ENCODE measurements at places on chromosomes 3 and 15.

- DNase-seq, result no peak
Observed at GRCh38 chr3:32102289-32102688, 4.1 kb upstream of the GPD1L start.

DNA sequence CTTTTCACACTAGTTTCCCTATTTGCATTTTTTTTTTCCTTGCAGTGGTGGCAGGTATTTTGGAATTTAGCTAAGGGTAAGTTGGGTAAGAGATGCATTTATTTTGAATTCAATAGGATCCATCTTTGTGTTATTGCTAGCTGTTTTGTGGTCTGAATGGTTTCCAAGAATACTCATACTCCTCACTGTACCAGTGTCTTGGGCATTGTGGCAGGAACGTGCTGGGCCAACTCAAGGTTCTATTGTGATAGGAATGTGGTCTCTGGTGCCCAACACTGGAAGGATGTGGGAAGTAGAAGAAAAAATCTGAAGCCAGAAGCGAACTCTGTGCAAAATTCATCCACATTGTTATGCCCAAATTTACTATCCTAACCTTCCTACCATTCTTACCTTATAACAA is 135.6 kb downstream of the RBMS3 start:
- no peak for DNase-seq

DNA sequence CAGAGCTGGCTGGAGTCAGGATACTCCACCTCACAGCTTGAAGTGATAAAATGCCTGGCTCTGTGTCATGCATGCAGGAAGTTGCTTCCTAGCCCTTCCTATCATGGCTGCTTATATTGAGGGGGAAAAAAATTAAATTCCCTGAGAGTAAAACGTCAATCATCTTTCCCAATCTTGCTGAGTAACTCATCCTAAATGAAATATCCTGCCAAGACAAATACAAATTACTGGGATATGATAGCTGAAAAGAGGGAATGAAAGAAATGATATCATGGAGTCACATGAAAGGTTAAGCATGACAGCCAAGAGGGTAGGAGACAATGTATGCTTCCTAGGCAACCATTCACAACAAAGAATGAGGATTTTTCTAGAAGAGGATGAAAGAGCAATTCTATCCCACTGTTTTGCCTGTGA is 110.6 kb downstream of the ABI3BP start:
- no peak for DNase-seq

GRCh38 chr15:94185547-94186236 is 45.7 kb upstream of the MCTP2 start:
- DNase-seq, result no peak

DNA sequence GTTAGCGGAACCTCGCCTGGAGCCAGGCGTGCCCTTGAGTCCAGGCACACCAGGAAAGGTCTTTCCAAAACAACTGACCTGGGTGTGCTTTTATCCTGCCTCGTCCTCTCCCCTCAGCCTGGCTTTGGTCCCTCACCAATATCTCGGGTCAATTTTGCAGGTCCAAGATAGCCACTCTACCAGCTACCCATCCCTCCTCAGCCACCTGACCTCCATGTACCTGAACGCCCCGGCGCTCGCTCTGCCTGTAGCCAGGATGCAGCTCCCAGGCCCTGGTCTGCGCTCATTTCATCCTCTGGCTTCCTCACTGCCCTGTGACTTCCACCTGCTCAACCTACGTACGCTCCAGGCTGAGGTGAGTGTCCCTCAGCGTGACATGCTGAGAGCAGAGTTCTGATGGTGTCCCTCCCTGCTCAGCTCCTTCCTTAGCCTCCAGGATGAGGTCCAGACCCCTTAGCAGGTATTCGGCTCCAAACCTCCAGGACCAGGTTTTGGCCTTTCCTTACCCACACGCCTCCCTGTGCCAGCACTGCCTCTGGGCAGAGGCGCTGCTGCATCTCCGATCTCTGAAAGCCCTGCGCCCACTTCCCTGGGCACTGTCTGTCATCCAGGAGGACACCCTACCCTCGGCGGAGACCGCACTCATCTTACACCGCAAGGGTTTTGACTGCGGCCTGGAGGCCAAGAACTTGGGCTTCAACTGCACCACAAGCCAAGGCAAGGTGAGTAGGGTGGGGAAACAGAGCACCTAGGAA is 14.1 kb downstream of the HDDC3 start:
- DNase-seq, result no peak

DNA sequence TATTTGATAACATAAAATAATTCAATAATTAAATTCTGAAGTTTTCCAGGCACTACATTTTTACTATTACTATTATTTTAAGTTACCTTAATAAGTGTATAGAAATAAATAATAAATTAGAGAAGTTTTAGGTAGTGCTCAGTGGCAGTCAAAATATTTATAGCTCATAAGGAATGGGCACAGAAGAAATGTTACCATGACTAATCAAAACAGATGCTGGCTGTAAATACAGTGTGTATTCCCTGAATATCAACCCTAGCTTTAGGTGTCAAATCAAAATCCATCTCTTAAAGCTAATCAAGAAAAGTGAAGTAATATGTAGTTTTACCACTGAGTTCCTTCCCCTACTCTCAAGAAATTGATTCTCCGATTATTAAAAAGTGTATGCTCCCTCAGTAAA is 35.5 kb downstream of the ZBTB20 start:
- DNase-seq, result no peak

DNA sequence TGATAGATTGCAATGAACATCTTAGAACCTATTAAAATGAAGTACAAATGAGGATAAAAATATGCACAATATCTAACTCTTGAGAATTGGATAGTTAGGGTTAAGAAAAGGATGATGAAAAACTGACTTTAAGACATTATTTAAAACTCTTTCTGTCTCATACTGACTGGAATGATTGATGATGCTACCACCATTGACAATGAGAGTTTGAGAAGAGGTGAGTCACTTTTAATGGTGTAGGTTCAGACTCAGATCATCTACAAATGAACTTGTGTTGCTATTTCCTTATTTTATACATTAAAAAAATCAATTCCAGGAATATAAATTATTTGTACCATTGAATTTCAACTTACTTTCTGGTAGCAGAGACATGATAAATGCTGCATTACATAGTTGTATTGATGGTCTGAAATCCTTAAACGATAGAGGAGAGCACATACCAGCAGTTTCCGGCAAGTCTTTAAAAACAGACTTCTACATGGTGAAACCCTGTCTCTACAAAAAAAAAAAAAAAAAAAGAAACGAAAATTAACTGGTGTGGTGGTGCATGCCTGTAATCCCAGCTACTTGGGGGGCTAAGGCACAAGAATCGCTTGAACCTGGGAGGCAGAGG is 409.0 kb downstream of the OTOL1 start:
- DNase-seq, result no peak

DNA sequence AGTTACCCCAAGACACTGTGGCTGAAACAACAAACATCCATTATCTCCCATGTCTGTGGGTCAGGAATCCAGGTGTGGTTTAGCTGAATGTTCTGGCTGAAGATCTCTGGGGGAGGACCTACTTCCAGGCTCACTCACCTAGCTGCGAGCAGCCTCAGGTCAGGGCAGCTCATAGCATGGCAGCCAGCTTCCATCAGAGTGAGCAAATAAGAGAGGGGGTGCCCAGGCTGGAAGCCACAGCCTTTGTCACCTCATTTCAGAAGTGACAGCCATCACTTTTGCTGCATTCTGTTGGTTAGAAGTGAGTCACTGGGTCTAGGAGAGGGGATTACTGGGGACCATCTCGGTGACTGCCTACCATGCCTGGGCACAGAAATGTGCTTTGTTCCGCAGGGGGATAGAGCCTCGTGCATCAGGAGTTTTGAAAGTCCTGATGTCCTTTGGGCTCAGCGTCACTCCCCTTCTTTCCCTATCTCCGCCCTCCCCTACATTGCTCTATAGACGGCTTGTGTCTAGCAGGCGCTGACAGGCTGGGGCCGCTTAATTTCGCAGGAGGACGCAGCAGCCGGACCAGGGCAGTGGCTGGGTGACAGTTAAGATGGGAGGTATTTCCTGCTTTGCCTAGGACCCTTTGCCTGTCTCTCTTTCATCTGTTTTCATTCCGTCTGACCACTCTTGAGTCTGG is 25.4 kb downstream of the TGM4 start:
- DNase-seq, result no peak

- DNase-seq, result no peak
Observed at GRCh38 chr15:101621961-101622360, 30.2 kb downstream of the TM2D3 start.

GRCh38 chr15:91281947-91282346 is 181.9 kb downstream of the SV2B start:
- DNase-seq, result no peak

GRCh38 chr3:39147711-39148434 is 5.5 kb downstream of the CSRNP1 start:
- DNase-seq, result no peak

DNA sequence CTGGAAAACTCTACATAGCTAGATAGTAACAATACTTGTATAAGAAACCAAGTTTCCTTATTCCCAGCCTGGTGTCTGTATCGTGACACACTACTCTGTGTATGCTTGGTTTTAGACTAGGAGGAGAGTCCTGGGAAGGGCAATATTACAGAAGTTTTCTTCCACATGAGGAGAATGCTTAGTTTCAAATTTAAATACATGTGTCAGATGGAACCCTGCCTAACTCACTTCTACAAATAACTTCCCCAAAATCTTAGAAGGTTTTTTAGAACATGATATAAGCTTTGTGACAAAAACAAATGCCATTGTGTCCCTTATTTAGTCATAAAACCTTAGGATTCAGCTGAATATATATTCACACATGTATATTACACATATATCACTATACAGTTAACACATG is 7.2 kb upstream of the IL20RB start:
- no peak for DNase-seq

- DNase-seq, result no peak
Observed at GRCh38 chr15:73072894-73073293, 20.6 kb downstream of the NEO1 start.

DNA sequence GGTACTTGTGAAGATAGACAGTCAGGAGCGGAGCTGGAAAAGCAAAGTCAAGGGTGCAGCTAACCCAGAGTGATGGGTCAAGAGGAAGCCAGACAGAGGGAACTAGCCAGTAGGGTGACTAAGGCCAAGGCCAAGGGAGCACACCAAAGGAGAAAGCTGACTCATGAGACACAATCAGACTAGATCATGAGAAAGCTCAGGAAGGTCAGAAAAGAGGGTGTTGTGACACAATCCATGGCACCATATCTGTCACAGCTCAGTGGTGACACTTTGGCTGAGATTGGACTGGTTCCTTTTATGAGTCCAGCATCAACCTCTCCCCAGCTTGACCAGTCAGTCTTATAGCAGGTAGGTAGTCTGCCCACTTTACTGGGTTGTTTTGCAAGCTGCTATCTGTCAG is 22.2 kb downstream of the P2RY1 start:
- DNase-seq, result no peak

DNA sequence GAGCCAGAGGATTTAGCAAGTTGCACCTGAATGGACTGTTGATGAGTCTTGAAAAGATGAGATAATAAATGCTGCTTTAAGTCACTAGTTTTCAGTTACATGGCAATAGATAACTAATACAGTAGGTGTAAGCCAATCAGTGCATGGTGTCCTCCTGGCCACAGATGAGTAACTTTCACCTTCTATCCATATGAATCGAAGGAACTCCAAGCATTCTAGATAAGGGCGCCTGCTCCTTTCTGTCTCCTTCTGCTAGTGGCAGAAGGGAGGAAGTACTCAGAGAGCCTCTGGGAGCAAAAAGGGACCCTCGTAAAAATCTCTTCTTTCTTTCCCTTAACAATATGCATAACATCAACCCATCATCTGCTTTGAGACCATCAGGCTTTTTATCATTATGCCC is 37.3 kb downstream of the TM6SF1 start:
- DNase-seq, result no peak

DNA sequence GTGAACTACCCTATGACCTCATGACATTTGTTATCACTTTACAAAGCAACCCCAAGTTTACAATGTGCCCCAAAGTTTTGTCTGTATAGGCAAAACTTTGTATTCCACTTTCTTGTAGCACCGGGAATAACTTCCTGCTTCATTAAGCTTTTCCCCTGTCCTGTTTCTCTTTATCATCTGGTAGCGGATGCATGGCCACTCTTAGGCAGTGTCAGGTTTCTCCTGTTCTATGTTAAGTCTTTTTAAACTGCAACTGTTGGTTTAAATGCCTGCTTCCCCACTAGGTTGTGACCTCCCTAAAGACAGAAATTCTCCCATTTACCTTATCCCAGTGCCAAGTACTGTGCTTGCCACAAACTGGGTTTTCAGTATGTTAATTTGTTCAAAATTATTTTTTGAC is 433.6 kb upstream of the DPH6 start:
- no peak for DNase-seq

DNA sequence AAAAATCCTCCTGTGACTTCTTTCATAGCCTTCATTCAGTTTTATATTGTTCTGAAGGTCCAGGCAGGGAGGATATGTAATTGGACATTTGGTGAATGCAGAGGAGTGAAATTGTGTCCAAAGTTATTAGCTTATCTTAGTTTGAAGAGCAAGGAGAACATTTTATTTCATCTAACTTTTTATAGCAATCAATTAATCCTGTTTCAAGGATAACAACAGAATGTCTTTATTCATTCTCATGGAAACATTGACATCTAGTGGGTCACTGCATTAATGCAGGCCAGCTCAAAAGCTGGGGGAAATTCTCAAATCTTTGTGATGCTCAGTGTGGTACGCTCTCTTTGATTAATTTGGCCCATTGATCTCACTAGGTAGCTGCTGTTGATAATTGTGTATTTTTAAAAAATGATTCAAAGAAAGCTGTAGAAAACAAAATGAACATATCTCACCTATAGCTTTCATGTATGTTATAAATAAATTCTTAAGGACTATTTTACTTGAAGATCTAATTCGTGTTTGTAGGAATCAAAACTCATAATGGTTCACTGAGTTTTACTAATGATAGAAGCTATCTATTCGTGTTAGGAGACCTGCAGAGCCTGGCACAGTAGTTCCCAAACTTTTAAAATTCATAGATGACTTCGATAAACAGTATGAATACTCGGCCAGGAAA is 150.8 kb upstream of the KCNMB2 start:
- DNase-seq, result no peak

DNA sequence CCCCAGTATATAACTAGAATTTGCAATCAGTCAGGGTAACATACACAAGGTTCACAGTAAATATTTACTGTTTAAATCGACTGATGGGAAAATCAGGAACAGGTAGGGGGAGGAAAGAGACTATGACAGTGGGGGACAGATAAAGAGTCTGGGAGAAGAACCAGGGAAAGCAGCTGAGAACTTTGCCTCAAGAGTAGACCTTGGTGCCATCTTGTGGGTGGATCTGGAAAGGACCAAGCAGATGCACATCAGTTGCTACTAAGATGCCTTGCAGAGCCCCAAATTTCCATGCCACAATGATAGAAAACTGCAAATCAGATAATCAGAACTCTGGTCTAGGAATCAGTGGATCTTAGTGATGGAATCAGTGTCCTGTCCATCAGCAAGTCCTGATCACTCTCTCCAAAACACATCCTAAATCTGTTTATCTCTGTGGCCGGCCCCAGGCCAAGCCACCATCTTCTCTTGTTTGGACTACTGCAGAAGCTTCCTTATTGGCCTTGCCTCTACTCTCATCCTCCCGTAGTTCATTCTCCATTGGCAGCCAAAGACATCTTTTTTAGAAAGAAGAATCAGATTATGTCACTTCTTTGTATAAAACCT is 62.7 kb downstream of the PDE8A start:
- no peak for DNase-seq

- no peak for DNase-seq
Observed at GRCh38 chr3:24493746-24494617, 668 bp downstream of the THRB start.
